ENCODE measurements at places on chromosomes 11 and 22.

DNA sequence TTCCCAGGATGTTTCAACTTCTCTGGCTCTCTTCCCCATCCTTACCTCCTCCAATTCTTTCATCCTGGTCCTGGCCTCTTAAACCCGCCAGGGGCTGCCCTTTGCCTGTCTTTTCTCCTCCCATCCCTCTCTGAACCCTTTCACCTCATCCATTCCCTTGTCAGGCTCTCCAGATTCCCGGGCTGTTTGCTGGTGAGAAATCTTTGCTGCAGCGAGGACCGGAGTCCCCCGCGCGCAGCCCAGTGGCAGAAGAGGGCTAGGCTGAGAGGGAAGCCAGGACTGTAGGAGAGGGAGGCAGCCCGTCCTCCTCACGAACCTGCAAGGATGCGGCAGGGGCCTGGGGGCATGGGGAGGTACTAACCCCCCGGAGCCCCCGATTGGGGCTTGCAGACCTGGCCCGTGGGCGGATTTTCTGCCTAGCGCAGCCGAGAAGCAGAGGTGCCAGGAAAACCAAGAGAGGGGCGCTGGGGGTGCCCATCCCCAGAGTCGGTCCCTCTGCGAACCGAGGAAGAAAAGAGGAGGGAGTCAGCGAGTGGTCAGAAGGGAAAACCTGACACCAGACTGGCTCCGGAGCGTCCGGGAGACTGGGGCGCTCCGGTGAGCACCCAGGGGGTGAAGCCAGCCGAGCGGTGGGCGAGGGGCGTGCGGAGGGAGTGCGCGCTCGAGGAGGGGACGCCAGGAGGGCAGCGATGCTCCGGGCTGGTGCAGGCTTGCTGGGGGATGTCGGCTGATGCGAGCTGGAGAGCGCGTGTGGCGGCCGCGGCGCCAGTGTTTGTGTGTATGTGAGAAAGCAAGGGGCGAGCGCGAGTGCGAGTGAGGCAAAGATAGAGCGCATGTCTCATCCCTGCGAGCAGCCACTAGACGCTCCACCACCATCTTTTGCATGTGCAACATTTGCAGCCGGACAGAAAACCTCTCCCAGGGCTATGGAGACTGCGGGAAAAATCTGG is at the start of gene GRIA4:
Gene GRIA4, plus strand, starts transcription at position 242 of the 950 bp plus-strand sequence. CDS start 925 bp downstream, outside the sequence.
- peak; percentile 71 for DNase-seq

DNA sequence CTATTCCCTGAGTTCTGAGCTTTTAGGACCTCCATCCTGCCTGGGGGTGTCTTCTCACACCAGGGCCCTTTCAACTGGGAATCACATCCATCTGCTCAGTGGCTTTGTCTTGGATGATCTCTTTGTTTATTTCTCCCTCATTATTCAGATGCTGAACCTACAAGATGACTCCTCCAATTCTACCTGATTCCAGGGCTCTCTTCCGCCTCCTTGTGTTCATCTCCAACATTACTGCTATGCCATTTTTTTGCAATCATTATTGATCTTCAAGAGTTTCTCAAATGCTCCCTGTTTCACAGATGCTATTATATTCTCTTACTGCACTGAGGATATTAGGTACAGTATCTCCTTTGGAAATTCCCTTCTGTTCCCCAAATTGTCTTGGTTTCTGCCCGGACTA is 307.7 kb downstream of the SHANK2 start:
- DNase-seq, result no peak

DNA sequence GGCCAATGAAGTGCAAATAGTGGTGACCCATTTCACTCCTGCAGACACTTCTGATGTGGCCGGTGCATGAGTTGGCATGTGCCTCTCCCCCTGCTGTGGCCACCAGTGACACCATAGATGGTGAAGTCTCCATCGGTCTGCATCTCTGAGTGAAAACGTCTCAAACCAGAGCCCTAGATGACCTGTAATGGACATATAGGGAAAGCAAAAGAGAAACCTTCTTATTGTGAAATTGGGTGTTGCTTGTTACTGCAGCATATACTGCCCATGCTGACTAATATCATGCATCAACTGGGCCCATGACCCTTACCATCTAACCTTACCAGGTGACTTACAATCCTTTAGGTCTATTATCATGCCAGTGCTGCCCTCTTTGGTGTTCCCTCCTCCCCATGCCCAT is 11.7 kb upstream of the VPS37C start:
- DNase-seq, result no peak

DNA sequence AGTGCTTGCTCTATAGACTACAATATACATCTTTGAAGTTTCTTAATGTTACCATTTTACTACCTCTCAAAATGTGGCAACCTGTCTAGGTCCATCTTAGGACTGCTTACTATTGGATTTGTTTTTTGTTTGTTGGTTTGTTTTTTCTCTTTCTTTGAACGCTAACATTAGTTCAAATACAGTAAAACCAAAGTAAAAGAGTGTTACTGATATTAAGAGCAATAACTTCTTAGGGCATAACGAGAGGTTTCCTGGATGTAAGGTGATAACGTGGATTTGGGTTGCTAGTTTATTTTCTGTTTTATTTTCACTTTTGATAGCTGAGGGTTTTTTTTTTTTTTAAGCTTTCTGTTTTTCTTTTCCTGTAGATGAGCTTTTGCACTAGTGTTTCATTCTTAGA is 43.6 kb downstream of the TMEM135 start:
- no peak for DNase-seq

DNA sequence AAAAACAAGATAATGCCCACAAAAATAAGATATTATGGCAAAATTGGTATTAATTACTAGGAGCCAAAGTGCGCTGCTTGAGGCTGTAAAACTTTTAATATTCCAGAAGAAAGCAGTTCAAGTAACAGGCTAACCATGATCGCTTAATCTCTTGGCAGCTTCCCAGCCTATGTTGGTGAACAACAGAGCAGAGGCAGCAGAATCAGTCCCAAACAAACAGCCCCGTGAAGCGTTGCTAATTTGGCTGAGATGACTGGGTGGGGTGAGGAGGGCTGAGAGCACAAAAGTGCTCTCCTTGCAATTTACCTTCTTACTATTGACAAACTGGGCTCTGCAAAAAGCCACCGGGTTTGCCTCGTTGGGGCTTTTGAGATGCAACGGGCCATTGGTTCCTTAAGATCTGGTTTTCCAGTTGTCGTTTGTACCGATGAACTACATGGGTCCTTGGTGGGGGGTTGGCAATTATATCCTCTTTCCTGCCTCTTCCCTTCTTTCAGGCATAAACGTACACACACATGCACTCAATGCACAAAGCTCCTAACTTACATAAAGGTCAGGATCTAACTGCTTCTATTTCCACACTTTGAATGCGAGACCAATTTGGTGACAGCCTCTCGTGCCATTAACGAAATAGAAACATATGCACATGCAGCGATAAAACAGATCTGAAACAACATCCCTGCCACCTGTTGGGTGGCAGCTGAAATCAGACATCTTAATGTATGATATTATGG is 407.6 kb upstream of the CADM1 start:
- DNase-seq, result no peak

DNA sequence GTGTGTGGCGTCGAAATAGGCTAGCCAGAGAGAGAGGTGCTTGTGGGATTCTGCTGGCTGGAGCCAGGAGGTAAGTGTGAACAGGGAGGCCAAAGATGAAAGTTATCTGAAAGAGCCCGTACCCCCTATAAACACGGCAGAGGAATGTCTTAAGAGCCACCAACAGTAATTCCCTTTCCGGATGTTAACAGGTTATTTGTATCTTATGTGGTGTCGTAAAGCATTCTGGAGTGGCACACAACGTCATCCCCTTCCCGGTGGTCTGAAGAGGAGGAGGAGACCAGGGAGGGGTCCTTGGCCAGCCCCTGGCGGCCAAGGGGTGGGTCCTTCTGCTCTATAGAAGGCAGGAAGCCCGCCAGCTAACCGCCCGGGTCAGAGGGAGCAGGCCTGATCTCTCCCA is 39.5 kb downstream of the MACROD1 start:
- no peak for DNase-seq

DNA sequence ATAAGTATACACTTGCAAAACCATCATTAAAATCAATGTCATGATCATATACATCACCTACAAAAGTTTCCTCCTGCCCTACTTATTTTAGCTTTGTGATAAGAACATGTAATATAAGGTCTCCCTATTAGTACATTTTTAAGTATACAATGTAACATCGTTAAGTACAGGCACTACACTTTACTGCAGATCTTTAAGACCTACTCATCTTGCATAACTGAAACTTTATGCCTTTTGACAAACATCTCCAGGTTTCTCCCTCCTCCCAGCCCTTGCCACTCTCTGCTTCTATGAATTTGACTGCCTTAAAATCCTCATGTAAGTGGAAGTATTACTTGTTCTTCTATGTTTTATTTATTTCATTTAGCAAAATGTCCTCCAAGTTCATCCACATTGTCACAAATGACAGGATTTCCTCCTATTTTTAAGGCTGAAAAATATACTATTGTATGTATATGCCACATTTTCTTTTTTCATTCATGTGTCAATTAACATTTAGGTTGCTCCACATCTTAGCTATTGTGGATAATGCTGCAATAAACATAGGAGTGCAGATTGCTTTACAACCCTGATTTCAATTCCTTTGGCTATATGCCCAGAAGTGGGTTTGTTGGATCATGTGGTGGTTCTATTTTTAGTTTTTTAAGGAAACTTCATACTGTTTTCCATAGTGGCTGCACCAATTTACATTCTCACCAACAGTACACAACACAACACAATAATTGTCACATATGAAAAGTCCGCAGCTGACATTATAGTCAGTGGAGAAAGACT is 471.1 kb upstream of the ANO3 start:
- no peak for DNase-seq

DNA sequence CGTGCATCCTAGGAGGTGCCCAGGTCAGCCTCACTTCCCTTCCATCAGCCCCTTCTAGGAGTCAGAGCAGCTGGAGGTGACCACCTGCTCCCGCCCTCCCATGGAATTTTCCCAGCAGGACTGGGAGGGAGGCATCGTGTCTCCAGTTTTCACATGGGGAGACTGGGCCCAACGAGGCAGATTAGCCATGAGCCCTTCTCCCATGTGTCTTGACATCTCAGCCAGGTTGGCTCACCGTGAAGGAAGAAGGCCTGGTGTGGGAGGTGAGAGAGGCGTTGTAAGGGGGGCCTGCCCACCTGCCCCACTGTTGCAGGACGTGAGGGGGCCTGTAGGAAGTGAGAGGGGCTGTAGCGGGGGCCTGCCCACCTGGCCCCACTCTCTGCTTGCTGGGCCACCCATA is 1521.4 kb downstream of the BRD1 start:
- no peak for DNase-seq

DNA sequence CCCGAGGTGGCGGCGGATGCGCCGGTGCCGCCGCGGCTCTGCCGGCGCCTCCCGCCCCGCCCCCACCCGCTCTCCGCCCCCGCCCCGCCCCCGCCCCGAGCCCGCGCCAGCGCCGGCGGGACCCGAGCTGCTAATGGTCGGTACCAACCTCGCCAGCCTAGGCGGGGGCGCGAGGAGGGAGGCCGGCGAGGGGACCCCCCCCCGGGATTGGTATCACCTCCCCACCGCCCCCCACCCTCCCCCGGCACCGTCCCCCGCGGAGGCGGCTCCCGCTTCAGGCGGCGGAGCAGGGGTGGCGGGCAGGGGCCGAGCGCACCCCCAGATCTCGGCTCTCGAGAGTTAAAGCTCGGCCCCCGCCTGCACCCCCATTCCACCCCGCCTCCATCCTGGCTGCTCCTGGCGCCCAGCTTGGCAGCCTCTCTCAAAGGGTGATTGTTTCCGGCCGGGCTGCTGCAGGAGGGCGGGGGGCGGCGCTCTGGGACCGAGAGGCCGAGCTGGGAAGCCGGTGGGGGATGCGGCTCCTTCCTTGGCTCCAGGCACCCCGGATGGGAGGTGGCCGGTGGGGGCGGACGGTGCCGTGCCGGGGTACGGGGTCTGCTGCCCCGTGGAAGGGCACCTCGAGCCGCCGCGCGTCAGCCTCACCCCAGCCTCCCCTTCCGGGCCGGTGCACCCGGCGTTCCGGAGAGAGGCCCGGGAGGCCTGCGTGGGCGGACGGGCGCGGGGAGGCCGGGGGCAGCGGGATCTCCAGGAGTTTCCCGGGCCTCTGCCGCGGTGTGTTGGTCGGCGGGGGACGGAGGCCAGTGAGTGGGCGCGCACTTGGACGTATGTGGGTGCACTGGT is at the start of gene B3GAT1:
Gene B3GAT1, minus strand, starts transcription at position 40 of the 840 bp plus-strand sequence. CDS start 24,583 bp downstream, outside the sequence.
- DNase-seq, result peak; percentile 86

DNA sequence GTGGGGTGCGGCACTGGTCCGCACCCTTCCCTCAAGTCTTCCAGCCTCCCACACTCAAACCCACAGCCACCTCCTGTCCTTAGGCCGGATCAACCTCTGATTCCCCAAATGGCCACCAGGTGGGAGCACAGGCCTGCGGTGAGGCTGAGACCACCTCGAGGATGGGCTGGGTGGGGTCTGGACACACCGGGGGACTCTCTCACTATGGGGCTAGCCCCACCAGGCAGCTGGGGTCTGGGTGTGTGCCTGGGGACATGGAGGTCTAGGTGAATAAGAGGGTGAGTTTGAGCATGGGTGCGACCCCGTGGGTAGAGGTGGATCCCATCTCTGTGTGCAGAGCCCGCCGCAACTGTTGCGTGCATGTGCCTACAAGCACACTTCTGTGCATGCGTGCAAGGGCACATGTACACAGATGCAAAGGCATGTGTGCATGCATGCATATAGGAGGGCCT is 32.6 kb downstream of the MYO18B start:
- DNase-seq, result peak; percentile 3

DNA sequence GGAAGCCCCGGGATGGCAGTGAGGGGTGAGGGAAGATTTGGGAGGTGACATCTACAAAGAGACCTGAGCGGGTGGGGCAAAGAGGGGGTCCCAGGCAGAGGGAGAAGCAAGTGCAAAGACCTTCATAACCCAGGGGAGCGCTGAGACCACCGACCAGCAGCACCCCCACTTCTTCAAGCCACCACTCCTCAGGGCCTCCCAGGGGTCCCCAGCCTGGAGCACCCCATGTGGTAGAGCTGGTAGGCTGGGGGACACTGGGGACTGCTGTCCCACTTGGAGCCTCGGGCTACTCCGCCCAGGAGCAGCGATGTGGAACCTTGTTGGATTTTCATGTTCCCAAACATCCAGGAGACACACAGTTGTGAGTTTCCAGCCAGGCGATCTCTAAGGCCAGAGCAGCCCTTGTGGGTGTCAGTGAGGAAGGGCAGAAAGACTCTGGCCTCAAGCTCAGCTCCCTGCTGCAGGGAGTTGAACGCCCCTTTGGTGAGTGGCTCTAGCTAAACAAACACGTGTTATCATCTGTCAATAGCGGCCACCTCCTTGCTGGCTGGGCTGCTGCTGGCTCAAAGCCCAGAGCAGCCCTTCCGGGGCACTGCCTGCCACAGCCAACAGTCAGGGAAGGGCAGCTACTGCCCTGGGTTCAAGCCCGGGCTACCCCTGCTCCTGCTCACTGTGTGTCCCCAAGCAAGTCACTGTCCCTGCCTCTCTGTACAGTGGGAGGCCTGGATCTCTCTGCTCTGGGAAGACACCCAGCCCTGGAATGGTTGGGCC is 25.7 kb upstream of the CHKA start:
- DNase-seq, result no peak
